Activated CD8-positive, alpha-beta memory T cell treated with anti-CD3 and anti-CD28 coated beads for 24 hours (primary cell): ENCODE measurements at places on chromosomes 16 and 17.
A peak's percentile ranks its signal among the peaks of the same experiment; 100 is the strongest.

- DNase-seq = no peak
These were observed 2.6 kb downstream of the ENO3 start for GRCh38 chr17:4953451-4953961.

DNA sequence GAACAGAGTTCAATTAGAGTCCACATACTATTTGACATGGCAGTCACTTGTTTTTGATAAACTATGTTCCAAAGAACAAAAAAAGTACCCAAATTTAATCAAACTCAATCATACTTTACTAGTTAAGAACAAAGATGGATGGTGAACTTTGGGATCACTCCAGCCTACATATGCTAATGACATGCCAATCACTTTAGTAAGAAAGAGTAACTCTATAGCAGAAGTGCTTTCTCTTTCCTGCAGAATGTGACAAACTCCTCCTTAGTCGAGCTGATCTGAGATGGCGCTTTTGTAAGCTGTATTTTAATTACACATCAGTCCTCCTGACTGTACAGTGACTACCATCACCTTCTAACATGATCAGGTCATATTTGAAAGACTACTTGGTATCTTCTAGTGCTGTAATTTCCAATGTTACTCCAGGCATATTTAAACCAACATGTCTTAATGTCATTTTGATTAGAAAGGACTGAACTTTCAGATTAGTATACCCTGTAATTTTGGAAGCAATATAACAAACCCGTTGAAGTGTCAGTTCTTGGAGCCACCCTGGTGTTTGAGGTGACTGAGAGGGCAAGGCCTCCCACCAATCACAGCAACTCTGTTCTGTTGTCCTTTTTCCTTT is 4.1 kb downstream of the NETO2 start:
- DNase-seq = no peak

DNA sequence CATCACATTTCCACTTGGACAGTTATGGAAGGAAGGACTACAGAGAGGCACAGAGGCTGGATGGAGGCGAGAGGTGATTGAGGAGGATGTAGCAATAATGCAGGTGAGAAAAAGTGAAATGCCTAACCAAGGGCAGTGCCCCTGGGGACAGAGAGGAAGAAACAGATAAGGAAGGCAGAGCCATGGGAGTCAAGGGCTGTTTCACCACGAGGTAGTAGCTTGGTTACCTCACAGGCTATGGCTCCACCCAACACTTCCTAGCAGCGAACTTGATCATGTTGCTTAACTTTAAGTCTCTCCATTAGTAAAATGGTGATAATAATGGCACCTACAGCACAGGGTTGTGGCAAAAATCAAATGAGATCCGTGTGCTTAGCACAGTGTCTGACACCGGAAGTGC is 83.9 kb downstream of the YPEL2 start:
- no peak for DNase-seq

DNA sequence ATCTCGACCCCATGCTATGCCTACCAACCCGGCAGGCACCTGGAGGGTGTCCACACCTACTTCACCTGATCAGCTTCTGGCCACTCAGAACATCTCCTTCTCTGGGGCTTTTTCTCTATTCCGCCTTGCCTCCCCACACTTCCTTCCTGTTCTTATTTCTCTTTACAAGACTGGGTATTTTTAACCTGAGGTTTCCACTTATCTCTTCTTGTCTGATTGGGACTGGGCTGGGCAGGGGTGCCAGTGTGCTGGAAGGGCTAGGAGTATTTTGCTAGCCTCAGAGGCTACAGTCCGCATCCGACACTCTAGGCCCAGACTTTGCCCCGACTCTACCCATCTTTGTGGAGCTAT is 26.2 kb upstream of the ZNF652 start:
- DNase-seq = no peak

- DNase-seq = peak; percentile 65
These were observed at the start of gene SMTNL2 for GRCh38 chr17:4584101-4584916. Gene SMTNL2, plus strand, starts transcription at chr17:4584529. Its CDS starts 77 bp downstream, at chr17:4584606.
